Stimulated activated CD8-positive, alpha-beta memory T cell treated with anti-CD3 and anti-CD28 coated beads, Interleukin-7, amount 100 ng/mL, for 48 hours (primary cell): ENCODE measurements at places on chromosomes 2 and 18.

- no peak for DNase-seq
Measured at GRCh38 chr2:41771710-41772109, 276.1 kb upstream of the PKDCC start.

DNA sequence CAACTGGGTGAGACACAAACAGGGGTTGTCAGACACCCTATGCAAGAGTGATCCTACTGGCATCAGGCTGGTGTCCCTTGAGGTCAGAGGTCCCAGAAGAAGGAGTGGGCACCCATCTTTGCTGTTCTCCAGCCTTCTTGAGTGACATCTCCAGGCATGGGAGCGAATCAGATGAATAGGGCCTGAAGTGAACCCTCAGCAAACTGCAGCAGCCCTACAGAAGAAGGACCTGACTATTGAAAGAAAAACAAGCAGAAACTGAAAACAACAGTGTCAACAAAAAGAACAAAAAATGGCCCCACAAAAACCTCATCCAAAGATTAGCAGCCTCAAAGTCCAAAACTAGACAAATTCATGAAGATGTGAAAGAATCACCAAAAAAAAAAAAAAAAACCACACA, 1229.7 kb upstream of the CRIM1 start:
- DNase-seq = no peak

DNA sequence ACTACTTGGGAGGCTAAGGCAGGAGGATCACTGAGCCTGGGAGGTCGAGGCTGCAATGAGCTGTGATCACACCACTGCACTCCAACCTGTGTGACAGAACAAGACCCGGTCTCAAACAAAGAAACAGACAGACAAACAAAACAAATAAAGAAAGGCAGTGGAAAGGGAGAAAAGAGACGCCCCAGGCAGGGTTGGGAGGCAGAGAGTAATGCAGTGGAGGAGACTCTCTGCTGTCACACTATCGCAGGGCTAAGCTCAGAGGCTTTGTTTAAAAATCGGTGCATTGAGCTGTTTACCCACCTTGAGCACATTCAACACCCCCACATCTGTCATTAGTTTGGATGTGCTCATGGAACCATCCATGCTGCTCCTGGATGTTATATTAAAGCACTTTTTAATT, 84.2 kb upstream of the RMP24 start:
- no peak for DNase-seq

DNA sequence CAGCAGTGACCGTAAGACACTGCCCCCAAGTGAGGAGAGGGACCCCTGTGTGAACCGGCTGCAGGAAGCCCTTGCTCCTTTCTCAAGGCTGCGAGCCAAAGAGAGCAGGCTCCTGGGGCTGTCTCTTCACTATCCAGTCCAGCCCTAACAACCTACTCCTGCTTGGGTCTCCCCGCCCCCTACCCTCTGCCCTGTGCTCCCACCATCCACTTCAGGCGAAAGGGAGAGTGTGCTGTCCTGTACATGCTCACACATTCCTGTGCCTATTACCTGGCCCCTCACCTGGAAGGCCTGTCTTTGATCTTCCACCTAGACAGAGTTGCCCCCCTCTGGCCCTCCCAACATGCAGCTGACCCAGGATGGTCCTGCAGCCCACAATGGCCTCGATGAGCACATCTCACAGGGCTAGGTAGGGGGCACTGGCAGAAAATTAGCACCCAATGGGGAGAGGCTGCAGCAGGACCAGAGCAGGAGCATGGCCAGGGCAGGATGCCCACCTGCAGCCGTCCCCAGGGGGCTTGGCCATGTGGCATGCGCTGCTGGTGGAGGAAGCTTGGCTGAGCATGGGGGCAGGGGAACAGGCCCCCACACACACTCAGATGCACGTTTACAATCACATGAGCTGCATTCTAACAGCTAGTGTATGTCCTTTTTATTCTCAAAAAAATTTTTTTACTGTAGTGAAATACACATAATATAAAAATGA, 93.5 kb downstream of the POLR1A start:
- no peak for DNase-seq

GRCh38 chr2:66236816-66237802, 197.8 kb upstream of the MEIS1 start:
- DNase-seq = no peak

- no peak for DNase-seq
Measured at GRCh38 chr2:127515383-127515915, 10.8 kb downstream of the IWS1 start.

DNA sequence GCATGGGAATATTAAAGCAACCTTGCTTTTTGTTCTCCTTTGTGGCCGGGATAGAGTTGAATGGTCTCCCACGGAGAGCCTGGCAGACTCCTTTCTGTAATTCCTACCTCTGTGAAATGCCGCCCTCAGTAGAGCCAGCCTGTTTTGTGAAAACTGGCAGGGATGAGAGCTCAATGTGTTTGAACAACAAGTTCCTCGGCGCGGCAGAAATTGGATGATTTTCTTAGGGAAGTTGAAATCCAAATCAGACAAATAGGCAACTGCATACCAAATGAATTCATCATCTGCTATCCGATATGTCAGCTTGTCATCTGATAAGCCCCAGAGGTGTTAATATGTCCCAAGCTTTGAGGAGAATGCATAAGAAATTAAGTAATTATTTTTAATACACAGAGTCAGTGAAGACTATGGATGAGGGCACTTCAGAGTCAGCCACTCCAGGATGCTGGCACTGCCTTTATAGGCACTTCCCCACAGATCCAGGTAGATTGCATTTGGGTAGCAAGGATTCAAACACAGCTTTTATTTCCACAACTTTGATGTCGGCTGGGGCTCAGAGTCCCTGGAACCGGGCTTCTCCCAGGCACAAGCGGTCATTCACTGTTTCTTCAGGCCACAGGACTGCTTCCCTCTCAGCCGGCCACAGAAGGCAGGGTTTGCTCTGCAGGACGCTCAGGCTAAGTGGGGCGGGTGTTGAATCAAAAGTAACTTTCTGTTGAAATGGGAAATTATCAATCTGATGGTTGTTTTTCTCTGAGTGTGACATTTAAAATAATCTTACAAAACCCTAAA, 82.8 kb upstream of the REV1 start:
- no peak for DNase-seq

DNA sequence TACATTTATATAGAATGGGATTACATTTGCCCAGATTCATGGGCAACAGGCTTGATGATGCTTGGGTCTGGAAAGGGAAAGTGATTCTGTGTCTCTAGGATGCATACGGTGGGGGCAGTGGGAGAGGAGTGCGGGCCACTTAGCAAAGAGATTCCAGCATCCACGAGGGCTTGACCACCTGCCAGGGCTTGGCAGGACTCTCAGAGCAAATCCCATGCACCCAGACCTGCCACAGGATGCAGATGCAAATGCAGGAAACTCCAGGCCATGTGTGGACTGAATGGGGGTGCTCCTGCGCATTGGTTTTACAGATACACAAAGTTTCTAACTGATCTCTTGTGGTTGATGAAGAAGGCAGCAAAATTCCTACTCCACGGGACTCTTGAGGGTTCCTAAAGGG, 334.7 kb downstream of the CYRIA start:
- no peak for DNase-seq
